ENCODE measurements at places on chromosomes 5 and 9.

DNA sequence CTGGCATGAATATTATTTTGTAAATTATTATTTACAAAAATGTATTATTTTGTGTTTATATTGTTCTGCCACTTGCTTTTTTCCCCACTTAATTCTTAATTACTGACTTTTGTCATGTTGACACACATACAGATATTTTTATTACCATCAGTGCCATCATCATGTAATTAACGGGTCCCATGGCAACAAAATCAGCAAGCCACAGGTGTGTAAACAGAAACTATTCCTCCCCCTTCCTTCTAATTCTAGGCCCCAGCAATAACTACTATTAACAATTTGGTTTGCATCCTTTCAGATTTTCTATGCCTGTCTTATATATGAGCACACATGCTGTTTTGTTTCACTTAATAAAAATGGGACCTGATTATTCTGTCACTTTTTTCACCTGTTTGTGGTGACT lies 29.3 kb downstream of the CYFIP2 start:
- no peak for DNase-seq

DNA sequence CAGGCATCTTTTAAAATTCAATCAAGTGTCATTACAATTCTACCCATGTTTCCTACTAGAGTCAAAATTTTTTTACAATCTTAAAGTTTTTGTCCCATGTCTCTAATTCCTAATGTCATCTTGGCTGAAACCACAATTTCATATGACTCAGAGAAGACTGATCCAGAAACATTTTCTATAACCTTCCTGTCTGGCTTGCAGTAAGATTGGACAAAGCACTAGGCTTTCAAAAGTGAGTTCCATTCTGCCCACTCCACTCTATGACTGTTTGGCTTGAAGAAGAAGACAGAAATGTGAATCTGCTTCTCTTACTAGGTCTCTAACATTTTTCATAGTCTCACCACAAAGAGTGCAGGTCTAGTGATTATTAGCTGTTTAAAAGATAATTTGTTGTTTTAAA lies 88.8 kb downstream of the NR3C1 start:
- DNase-seq, result peak; percentile 77

GRCh38 chr5:111537141-111538024 lies 25.0 kb upstream of the STARD4 start:
- no peak for DNase-seq

GRCh38 chr9:111451570-111451969 lies 32.6 kb downstream of the ECPAS start:
- no peak for DNase-seq

- DNase-seq, result no peak
Measured at GRCh38 chr9:113781896-113782295, 94.2 kb upstream of the ZNF618 start.

- DNase-seq, result no peak
Measured at GRCh38 chr9:130111786-130112537, 58.3 kb downstream of the GPR107 start.

GRCh38 chr5:120413686-120414085 lies 50.4 kb upstream of the PRR16 start:
- peak; percentile 83 for DNase-seq

DNA sequence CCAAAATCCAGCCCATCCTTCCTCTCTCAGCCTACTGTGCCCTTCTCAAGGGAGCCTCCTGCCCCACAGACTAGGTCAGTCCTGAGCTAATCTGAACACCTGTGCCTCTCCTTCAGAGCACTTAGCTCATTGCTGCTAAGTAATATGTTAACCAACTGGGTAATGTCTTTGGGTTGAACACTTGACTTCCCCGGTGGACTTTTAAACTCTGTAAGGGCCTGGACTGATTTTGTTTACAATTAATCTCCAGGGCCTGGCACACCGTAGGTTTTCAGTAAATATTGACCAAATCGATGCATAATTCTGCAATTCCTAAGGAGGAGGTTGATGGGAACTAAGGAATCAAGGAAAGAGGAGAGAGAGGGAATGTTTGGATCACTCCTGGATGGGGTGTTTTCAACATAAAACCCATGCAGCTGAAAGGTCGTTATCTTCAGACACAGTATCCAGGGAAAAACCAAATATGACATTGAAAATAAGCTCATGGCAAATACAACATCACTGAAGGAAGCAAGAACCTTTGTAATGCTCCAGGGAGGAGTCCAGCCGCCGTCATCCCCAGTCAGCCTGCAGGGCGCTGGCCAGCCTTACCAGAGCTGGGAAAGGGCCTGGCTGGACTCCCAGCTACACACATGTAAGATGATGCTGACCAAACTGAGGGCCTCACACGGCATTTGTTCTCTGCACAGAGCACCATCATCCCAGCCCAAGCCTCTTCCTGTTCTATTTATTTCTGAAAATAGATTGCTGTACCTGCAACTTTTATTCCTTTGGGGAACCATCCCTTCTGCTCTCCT lies 166.3 kb downstream of the C5orf15 start:
- DNase-seq, result peak; percentile 42

GRCh38 chr5:75611311-75612225 lies at the start of gene ANKDD1B:
TSS of gene ANKDD1B (plus strand) at chr5:75611453. CDS start at chr5:75611635, 182 bp downstream.
- peak; percentile 34 for DNase-seq

DNA sequence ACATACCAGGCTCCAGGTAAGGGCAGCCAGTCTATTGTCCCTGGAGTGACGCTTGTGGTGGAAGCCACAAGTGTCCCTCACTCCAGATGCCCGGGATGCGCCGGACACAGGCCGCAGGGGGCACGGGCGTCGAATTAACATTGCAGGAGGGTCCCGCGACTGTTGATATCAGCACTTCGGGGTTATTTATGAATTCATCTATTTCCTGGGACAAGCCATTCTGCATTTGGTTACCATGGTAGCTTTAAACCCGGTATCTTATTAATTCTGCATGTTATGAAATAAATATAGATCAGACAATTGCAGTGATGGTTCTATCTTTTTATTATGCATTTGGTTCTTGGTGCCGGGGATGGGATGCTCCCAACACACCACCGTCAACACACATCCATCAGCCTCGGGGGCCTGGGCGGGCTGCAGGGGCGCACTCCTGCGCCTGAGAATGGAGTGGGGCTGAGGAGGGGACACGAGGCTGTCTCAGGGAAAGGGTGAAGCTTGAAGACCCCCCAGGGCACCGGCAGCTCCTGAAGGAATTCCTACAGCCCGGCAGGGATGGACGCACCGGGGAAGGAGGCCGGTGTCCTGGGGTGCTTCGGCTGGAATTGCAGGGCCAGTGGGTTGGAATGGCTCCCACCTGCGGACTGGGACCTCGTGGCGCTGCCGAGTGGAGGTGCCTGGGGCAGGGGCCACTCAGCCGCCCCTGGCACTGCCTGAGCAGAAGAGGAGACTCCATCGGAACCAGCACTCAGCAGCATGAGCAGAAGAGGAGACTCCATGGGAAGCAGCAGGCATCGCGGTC lies 17.7 kb upstream of the TMEM250 start:
- DNase-seq, result no peak

- DNase-seq, result peak; percentile 2
Measured at GRCh38 chr9:14692470-14693250, 572 bp downstream of the ZDHHC21 start.

- peak; percentile 68 for DNase-seq
Measured at GRCh38 chr5:154190595-154191304, at the start of gene GALNT10. TSS of gene GALNT10 (plus strand) at chr5:154190733. CDS start at chr5:154190867, 134 bp downstream.

GRCh38 chr5:54326662-54327270 lies 16.4 kb upstream of the ARL15 start:
- no peak for DNase-seq

- no peak for DNase-seq
Measured at GRCh38 chr9:16535555-16535954, 334.9 kb downstream of the BNC2 start.

GRCh38 chr5:139746691-139747582 lies 48.7 kb upstream of the PSD2 start:
- no peak for DNase-seq

DNA sequence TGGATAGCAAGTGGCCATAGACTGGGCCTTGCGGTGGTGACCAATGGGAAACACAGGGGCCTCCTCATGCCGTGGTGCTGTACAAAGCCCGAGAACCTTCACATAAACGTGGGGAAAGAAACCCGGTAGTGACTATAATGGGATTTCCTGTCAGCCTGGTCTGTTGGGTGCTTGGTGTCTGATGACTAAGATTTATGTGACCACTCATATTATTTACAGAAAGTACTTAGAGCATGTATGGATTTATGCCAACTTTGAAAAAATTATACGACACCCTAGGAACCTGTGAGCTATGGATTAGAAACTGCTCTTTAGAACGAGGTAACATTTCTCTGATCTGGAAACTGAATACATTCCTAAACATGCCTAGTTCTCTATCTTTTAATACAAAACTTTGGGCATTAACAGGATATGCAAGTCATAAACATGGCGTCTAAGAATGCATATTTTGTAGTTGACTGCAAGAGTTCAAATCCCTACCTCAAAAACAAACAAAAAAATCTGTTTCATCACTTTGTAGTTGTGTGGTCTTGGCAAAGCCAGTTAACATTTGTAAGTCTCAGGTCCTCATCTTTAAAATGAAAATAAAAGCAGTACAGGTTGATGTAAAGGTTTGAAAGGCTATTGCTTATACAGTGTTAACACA lies 85.4 kb downstream of the TMEM167A start:
- peak; percentile 51 for DNase-seq

- DNase-seq, result no peak
Measured at GRCh38 chr5:9817819-9818218, 187.7 kb upstream of the TAS2R1 start.

DNA sequence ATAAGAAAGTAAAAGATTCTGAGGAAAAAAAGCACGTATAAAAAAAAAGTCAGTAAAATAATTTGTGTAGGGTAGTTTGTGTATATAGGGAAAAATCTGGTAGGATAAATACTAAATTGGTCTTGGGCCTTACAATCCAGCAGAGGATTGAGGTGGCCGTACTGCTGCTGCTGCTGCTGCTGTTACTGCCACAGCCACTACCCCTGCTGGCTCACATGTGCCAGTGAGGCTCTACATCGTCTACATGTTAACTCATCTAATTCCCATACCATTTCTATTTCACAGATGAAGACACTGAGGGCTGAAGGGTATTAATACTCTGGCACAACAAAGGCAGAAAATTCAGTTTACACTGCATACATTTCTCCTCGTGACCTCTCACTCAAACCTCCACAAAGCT lies 928.5 kb downstream of the TLE4 start:
- DNase-seq, result no peak

- DNase-seq, result no peak
Measured at GRCh38 chr5:133866160-133866902, 102.1 kb downstream of the C5orf15 start.

DNA sequence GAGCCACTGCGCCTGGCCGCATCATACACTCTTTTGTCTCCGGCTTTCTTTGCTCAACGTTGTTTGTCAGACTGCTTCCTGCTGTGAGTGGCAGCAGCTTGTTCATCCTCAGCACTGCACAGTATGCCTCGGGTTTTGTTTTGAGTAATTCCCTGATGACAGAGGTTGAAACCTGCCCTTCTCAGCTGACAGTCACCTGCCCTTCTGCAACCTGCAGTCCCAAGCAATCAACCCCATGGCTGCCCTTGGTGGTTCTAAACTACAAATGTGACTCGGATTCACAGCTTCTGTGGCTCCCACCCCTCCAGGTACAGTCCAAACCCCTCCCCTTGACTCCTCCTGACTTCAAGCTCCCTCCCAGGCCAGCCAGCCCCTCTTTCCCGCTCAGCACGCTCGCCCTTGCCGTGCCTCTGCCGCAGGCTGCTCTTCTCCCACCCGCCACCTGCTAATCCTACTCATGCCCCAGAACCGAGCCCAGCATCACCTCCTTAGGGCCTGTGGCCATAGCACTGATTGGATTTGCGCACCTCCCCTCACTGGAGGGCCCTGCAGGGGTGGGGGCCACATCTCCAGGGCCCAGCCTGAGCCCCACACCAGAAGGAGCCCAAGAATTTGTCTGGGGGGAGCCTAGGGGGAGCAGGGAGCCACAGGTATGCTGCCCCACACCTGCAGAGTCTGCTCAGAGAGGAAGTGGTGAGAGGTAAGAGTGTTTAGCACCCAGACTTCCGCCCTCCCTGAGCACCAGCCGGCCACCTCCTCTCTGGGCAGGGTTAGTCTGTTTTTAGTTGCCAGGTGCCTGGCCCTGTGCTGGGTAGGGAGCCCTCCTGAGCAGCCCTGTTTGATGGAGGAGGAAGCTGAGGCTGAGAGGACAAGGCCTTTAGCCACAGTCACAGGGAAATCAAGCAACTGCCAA lies 10.1 kb downstream of the EEIG1 start:
- no peak for DNase-seq

- DNase-seq, result no peak
Measured at GRCh38 chr9:91694081-91694870, 255.8 kb downstream of the ROR2 start.

GRCh38 chr9:122371846-122372245 lies 1.0 kb downstream of the PTGS1 start:
- no peak for DNase-seq

GRCh38 chr9:98220911-98221310 lies 28.5 kb upstream of the CORO2A start:
- DNase-seq, result no peak

DNA sequence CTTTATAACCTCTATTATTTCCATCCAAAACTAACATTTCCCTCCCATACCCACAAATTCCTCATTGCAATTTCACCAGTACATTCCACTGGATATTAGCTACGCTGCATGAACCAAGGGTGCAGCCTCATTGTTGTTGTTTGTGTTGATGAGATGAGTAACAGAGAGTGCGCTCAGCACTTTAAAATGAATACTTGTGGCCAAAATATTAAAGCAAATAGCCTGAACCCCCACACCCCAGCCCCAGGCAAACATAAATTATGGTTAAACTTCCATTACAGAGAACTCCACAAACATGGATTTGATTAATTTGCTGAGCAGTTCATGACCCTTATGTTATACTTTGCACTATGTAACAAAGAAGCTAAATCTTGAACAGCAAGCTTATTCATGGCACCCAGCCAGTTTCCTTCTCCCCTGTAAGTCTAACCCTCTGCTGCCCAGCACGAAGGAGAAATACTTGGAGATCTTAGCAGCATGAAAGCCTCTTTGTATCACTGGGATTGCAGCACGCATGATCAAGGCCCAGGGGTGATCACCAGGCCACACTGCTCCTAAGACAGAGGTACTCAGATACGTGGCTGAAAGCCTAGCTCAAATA lies 205.0 kb downstream of the DOCK8 start:
- DNase-seq, result no peak

DNA sequence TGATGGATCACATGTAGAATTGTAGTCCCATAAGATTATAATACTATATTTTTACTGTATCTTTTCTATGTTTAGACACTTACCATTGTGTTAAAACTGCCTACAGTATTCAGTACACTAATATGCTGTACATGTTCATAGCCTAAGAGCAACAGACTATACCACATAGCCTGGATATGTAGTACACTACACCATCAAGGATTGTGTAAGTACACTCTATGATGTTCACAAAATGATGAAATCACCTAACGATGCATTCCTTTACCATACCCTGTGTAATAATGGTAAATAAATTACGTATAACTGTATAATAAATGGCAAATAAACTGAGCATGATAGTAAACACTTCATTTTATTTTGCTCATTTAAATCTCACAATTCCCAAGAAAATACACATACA lies 60.3 kb downstream of the RICTOR start:
- no peak for DNase-seq

DNA sequence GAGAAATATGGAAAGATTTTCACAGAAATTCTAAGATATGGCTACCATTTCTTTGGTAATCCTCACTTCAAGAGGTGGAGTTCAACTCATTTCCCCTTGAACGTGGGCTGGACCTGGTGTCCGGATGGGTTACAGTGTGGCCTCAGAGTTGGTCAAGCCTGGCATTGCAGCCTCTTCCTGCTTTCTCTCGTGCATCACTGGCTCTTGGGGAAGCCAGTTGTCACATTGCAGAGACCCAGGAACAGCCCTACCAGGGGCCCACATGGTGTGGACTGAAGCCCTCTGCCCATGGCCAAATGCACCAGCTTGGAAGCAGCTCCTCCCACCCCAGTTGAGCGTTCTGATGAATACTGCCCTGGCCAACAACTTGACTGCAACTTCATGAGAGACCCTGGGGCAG lies 47.7 kb upstream of the FCN1 start:
- DNase-seq, result no peak

Data from RPMI7951 (cell line).